Pulmonary artery endothelial cell (primary cell): ENCODE measurements at places on chromosomes 11 and 22.

- DNase-seq = no peak
Observed at GRCh38 chr22:45332001-45332400, 22.3 kb downstream of the FAM118A start.

GRCh38 chr22:37675930-37676735, 697 bp downstream of the LGALS1 start:
- no peak for DNase-seq

DNA sequence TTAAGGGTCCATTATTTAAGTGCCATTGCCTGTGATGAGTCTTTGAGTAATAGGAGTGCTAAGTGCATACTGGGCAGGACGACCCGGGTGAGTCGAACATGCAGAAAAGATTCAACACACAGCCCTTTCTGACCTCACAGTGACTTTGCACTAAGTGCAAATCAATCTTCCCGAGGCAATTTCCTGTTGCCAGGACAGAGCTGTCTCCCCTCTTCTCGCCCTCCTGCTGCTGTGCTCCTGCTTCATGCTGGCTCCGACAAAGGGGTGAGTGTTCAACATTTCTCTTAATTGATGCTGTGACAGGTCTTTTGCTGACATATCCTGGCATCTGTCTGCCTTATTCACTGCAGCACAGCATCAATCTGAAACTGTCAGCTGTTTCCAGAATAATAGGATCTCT, 42.0 kb downstream of the MCHR1 start:
- DNase-seq = no peak

- DNase-seq = no peak
Observed at GRCh38 chr11:15471895-15472799, 357.4 kb downstream of the INSC start.

DNA sequence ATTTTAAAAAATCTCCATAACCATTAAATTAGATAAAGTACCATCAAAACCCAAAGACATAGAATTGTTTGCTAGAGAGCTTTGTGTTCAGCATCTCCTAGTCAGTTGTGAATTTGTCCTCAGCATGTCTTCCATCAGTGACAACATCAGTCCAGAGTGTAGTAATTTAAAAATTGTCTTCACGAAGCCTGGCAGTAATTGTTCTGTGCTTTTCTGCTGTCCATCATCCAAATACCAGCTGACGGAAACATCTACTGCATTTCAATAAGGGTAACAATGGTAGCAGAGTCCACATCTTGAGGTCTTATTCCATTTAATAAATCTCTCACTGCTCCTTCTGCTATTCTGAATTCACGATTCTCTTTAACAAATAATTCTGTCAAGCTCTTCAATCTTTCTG, 121.5 kb downstream of the ATXN10 start:
- DNase-seq = no peak

GRCh38 chr11:126113515-126113957, 50.9 kb upstream of the CDON start:
- DNase-seq = peak; percentile 57
